ENCODE measurements at places on chromosomes 6 and 20.

- no peak for DNase-seq
These were observed 125.1 kb upstream of the BTBD3 start for GRCh38 chr20:11792568-11792953.

DNA sequence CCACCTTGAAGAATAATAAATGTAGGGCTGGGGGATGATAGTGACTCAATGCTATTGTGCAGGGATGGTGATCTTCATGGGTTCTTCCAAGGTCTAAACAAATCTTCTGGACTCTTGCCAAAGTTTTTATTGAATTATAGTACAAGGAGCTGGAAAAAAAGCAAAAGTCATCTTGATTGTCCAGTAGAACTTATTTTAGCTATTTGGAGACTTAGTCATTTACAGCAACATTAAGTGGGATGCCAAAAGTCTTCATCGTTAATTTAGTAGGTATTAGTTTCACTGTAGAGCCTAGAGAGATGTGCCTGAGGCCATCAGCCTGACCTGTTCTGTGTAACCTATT, 212.9 kb upstream of the TBX18 start:
- DNase-seq, result no peak

DNA sequence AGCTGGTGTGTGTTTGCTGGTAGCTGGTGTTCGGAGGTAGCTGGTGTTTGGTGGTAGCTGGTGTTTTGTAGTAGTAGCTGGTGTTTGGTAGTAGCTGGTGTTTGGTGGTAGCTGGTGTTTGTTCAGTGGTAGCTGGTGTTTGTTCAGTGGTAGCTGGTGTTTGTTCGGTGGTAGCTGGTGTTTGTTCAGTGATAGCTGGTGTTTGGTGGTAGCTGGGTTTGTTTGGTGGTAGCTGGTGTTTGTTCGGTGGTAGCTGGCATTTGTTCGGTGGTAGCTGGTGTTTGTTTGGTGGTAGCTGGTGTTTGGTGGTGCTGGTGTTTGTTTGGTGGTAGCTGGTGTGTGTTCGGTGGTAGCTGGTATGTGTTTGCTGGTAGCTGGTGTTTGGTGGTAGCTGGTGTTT, 48.0 kb downstream of the BMP7 start:
- no peak for DNase-seq

GRCh38 chr6:9985481-9985880, 429.4 kb downstream of the TFAP2A start:
- no peak for DNase-seq

- no peak for DNase-seq
These were observed 150.3 kb downstream of the MBOAT1 start for GRCh38 chr6:20061952-20062351.

DNA sequence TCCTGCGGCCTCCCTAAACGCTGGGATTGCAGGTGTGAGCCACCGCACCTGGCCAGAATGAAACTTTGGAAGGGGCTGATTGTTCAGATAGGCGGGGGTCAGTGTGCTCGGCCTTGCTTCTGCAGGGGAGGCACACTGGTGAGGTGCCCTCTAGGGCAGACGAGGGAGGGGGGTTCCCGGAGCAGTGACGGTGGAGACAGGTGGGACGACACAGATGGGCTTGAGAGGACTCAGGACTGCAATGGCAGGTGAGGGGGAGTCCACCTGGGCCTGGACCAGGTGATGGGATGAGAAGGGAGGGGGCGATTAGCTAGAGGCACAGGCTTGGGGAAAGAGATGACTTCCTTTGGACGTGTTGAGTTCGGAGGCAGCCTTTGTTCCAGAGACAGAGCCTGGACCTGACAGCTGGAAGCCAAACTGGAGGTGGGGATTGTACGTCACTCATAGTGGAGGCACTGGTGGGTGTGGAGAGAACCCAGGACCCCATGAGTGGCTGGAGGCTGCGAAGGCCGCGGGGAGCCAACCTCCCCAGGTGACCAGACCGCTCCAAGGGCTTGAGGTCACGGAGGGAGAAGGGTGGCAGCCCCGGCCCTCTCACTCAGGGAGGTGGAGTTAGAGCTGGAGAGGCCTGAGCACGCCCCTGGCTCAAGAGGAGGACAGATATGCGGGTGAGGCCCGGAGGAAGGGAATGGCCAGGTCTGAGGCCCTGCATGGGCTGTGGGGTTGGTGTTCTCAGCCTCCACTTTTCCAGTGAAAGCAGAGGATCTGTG, 10.5 kb upstream of the MAP1LC3A start:
- no peak for DNase-seq

DNA sequence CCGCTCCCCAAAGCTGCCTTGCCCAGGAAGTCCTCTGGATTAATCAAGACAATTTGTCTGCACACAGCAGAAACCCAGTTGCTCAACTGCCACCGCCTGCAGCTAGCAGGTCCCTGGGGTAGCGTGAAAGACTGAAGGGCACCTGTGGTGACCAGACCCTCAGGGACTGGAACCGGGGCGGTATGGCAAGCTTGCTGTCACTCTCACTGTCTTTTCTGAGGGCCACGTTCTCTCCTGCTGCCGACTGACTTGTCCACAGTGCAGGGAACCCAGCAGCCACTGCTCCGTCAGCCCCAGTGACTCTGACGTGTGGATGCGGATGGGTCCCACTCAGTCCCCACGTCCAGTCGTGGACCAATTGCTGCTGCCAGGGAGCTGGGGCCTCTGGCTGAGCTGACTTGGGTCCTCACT, 72.8 kb upstream of the PMEPA1 start:
- DNase-seq, result no peak

- DNase-seq, result no peak
These were observed 44.2 kb downstream of the FNDC1 start for GRCh38 chr6:159213405-159213804.

DNA sequence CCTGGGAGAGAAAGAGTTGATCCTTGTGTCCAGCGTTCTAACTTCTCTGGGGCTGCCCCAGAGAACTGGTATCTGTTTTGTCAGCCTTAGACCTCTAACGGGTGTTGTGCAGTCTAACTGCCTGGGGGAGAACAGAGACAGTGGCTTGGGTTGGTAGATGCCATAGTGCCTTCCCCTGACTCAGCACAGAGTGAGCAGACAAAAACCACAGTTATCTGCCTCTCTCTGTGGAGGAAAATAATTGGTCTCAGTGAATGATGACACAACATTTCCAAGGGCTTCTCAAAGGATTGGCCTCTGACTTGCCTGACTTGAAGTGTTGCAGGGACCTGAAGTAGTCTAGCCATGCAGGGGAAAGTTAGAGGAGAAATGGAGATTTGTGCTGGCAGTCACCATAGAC, 226.2 kb upstream of the MAN1A1 start:
- DNase-seq, result no peak

GRCh38 chr20:11675920-11676629, 241.6 kb upstream of the BTBD3 start:
- DNase-seq, result no peak

Measured in NCI-H1694 (cell line).